Forelimb muscle (tissue), 1 donor: ENCODE measurements at places on chromosomes 16 and 17. TPM values are rescaled to one million over a fixed set of nuclear protein-coding genes. Genes with fewer than 3 reads are reported as not detected.

GRCh38 chr17:67542219-67543114 is 165.4 kb downstream of the PITPNC1 start:
- DNase-seq: no peak

- no peak for DNase-seq
These were observed 13.4 kb upstream of the HERPUD1 start for GRCh38 chr16:56918467-56919012.

- no peak for DNase-seq
These were observed 4.1 kb upstream of the TMEM11 start for GRCh38 chr17:21218101-21218500.

DNA sequence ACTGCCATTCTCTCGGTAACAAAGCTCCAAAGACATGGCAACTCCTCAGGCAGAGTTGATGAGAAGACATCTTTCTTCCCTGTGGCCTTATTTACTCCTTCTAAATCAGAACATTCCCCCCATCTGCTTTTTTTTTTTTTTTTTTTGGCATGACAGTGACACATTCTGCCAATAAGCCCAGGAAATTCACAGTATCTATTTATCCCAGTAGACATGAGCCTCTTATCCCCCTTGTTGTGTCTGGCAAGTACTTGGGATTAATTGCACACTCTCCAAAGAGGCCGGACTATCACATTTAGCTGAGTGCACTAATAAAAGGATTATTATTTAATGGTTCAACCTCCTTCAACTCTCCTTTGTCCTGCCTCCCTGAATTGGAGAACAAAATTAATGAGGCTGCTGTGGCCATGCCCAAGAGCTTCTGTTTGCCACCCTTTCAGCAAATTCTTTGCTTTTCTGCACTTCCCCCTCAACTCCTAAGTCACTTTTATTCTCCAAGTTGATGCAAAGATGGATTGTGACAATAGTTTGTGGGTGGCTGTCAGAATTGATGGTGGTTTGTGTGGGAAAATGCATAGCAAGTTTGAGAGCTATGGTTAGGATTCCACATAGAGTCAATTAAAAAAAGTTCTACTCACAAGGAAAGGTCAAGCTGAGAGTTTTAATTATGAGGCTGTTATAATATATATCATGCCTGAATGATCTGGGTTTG is 47.2 kb downstream of the GPR139 start:
- DNase-seq: no peak

DNA sequence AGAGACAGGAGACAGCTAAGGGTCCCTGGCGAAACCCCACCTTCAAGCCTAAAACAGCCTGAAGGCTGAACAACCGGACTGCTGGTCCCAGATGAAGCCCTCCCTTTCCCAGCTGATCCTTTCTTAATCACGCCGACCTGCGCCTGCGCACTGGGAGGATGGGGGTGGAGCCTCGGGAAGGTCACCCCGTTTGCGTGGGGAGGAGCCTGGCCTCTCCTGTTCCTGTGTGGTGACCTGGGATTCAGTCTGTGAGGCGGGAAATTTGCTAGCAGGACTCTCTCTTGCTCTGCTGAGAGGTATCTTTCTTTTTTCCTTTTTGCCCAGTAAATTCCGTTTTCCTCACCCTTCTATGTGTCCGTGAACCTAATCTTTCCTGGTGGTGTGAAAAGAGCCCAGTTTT is 9.6 kb downstream of the FAM20A start:
- DNase-seq: no peak

DNA sequence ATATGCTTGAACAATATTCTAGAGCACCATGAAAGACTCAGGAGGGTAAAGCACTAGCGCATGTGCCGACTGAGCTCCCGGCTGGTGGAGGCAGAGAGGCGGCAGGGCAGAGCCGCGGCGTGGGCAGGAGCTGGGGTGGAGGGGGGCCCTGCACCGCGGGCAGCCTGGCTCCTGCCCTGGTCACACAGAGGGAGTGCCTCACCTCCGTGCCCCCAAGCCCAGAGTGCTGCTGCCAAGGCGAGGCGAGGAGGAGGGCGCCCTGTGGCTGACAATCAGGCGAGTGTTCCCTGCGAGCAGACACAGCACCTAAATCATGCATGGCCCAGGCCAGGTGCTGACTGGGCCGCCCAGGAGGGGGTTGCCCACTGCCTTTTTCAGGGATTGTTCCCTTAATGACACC is 105.8 kb upstream of the TNRC6C start:
- DNase-seq: no peak

DNA sequence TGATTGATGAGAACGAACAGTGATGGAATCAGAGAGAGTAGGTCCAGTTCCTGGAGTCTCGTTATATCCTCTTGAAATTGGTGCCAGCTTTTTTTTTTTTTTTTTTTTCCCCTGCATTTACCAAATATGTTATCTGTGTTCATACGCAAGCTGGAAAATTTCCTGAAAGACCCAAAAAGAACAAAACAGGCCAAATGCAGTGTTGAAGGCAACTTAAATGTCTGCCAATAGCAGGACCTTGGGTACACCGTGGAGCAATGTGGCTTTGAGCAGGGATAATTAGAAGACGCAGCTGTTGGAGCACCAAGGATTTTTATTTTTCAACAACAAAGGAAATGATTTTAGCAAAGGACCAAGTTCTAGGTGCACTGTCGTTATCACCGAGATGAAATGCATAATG is 105.0 kb downstream of the ABCC6 start:
- DNase-seq: no peak

- peak; percentile 47 for DNase-seq
These were observed 7.8 kb downstream of the PLXDC1 start for GRCh38 chr17:39143552-39144093.

DNA sequence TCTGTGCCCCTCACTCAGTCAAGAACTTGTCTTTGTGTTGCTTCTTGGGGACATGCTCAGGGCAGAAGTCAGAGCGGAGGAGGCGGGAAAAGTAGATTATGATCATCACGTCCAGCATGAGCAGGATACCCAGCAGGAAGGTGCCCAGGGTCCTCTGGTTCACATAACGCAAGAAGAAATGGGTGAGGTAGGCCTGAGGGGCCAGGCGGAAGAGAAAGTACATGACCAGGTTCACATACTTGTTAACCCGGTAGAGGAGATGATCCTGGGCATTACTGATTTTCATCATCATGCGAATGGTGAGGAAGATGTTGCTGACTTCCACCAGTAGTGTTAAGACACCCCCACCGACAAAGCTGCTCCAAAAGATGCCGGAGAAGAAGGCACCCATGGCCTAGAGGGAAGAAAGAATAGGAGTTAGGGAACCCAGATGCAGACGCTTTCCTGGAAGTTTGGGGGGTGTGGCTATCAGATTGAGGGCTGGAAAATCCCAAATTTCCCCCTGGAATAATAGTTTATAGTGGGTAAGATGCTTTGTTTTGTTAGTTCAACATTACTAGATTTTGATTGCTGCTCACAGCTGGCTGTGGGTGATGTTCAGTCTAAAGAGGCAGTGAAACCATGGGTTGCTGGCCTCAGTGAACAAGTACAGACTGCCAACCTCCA is 1.4 kb downstream of the TLCD1 start:
- no peak for DNase-seq

GRCh38 chr17:30316736-30317135 is 17.1 kb downstream of the TMIGD1 start:
- no peak for DNase-seq

DNA sequence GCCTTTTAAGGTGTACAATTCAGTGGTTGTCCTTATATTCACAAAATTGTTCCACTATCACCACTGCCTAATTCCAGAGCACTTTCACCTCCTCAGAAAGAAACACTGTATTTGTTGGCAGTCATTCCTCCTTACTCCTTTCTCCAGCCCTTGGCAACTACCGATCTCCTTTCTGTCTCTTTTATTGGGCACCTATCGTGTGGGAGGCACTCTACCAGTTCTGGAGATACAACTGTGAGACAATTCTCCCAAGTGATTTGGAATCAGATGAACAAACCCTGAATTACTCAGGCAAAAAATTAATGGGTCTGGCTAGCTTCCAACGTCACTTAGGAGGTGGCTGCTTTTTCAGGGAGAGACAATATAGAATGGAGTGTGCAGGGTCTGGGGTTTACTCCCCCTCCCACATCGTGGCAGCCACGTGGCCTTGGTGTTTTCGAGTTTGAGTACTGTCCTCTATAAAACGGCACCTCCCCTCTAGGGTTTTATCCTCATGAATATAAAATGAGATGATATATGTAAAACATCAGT is 63.9 kb downstream of the SHISA9 start:
- no peak for DNase-seq

- no peak for DNase-seq
These were observed 56.0 kb downstream of the SHISA6 start for GRCh38 chr17:11296994-11297393.

DNA sequence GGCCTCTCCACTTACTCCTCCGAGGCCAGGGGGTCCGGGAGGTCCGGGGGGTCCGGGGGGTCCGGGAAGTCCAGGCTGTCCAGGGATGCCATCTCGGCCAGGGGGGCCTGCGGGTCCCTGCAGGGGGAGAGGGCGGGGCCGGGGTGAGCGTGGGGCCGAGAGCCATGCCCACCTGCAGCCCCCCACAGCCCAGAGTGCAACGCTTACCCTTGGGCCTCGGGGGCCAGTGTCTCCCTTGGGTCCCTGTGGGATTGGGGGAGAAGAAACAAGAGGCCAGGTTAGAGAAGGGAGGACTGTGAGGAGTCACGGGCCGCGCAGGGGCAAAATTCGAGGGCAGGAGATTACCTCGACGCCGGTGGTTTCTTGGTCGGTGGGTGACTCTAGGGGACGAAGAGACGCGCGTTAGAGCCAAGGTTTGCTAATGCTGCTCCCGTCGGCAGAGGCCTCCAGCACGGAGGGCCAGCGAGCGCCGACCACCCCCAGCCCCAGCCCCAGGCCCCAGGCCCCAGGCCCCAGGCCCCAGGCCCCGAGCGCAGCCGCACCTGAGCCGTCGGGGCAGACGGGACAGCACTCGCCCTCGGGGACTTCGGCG is 2.1 kb downstream of the COL1A1 start:
- no peak for DNase-seq

DNA sequence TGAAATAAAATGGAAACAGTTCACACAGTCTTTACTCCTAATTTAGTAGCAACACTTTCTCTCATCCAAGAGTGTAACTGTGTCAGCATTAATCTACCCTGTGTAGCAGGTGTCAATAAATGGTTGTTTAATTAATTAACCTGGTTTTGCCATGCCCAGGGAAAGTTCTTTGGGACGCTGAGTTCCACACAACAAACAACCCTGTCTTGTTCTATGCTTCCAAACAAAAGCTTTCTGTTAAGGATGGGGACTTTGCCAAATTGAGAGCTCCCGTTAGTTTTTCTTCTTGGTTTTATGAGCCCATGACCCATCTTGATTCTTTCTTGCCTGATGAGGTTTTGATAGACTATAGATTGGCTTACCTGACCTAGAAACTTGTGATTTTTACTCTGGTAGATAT is 530.1 kb downstream of the KCNJ2 start:
- no peak for DNase-seq

DNA sequence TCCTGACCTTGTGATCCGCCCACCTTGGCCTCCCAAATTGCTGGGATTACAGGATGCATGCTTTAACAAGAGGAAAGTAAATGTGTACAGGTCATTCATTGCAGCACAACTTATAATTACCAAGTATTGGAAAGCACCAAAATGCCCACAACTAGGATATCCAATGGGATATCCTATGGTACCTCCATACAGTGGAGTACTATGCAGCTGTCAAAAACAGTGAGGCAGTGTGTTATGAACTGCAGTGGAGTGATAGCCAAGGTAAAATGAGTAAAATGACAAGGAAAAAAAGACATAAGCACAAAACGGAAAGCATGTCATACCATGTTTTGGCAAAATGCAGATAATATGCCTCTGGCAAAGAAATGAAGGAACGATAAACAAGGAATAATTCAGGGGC is 87.6 kb downstream of the FOXL1 start:
- DNase-seq: no peak

- no peak for DNase-seq
These were observed 33.1 kb upstream of the PHB1 start for GRCh38 chr17:49447628-49448302.

DNA sequence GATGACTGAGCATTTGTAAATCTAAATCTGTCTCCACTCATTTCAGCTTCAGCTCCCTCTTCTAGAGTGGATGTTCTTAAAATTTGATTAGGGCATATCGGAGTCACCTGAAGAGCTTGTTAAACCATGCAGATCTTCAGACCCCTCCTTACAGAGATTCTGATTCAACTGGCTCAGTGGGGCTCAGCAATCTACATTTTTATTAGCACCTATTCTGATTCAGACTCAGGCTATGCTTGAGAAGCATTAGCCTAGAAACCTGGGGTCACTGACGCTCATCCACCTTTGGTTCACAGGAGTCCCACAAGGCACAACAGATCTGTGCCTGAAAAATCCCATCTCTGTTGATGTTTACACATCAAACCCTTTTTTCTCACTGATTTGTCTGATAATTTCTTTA is 365.6 kb downstream of the GRIN2A start:
- DNase-seq: no peak

DNA sequence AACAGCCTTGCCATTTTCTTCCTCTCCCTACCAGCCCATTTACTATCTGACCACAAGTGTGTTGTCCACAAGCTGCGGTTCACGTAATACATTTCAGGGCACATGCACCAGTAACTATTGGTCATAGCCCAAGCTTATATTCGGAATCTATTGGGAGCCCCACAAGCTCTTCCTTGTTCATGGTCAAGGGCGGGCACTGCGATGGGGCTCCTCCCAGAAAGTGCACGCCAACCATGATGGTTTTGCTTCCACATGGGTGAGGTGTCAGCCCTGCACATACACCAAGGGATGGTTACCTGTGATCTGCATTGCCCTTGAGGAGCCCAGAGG is 12.1 kb downstream of the THRA start:
- DNase-seq: no peak

GRCh38 chr16:54284319-54284930 is 2.2 kb downstream of the IRX3 start:
- no peak for DNase-seq

DNA sequence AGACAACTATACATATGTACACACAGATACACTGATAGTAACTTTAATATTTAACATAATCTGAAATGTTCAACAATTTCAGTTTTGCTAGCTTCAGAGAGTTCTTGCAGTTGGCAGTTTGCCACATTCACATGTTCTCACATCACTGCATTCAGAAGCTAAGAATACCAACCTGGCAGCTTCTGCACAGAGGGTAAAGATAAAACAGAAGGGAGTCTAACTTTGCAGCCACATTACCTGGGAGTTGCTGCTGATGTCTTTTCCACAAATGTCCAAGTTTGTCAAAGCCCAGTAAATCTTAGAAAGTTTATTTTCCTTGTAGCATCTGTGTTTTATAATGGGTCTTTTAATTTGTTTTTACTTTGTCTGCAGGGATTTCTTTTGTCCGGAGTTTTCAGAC is 332.0 kb downstream of the BCAS3 start:
- DNase-seq: no peak

GRCh38 chr16:3112058-3112880 is at the start of gene ZNF205:
Gene ZNF205 (plus strand): TSS chr16:3112586. CDS start chr16:3113431, 845 bp downstream.
- no peak for DNase-seq

The EVPLL gene
- not detected for polyA plus RNA-seq

The MYH13 gene
- polyA plus RNA-seq: 0.91 TPM

The CCL7 gene
- not detected for polyA plus RNA-seq

The TEKT5 gene
- polyA plus RNA-seq: 0.20 TPM

The CCDC92B gene
- polyA plus RNA-seq: 0.14 TPM

The PTGES3L gene
- 88.8 TPM for polyA plus RNA-seq

The TBC1D3 gene
- polyA plus RNA-seq: not detected
